AG10803 (cell line): ENCODE measurements at places on chromosomes 2 and 18.

GRCh38 chr2:69902213-69902922 is 8.6 kb downstream of the SNRNP27 start:
- no peak for DNase-seq

GRCh38 chr18:80247393-80247841 is at the start of gene PARD6G:
TSS of gene PARD6G (minus strand) at chr18:80247514. CDS start at chr18:80247348, 166 bp downstream.
- DNase-seq, result peak; percentile 61

GRCh38 chr2:10316336-10316735 is 13.6 kb downstream of the HPCAL1 start:
- DNase-seq, result peak; percentile 67

DNA sequence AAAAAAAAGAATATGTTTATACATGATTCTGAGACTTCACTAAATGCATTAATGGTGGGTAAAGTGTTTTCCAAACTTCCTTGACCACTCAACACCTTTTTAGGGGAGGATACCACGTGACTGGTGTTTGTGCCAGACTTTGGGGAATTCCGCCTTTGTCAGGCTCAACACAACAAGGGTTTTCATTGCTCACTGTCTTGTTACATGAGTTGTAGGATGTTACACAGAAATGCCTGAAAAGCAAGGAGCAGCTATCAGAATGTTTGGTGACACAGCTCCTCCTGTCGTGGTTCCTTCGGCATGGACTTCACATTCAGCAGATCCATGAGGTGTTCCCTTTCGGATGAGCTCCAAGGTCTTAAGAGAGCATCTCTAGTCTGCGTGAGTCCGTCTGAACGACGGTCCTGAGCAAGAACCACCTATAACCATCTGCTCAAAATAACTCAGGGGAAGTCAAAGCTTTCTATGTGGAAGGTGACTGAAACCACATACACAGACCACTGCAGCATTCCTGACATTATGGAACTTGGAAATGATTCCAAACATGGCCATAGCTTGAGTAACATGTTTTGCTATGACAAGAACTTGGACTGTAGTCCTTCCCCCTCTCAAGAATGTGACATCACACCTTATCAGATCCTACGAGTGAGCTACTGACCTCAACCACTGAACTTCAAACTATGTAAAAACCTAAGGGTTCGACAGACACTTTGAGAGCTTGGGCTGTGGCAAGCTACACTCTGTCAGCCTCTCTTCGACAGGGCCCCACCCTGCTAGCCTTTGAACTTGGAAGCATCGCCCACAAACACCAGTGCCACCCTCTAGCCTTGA is 57.5 kb downstream of the MCFD2 start:
- DNase-seq, result peak; percentile 99

DNA sequence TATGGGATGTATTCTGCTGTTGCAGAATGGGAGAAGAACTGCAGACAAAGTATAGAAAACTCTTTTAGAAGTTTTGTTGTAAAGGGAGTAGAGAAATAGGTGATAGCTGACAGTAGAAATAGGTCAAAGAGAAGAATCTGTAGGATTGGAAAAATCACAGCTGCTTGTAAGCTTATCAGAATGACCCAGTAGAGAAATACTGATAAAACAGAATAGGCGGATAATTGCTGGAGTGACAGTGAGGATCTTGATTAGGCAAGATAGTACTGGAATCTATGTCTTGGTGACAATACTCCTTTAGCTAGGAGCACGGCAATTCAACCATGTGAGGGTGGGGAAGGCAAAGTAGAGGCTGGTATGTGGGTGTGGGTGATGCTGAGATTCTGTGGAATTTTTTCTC is 4.5 kb upstream of the SMAD4 start:
- no peak for DNase-seq

DNA sequence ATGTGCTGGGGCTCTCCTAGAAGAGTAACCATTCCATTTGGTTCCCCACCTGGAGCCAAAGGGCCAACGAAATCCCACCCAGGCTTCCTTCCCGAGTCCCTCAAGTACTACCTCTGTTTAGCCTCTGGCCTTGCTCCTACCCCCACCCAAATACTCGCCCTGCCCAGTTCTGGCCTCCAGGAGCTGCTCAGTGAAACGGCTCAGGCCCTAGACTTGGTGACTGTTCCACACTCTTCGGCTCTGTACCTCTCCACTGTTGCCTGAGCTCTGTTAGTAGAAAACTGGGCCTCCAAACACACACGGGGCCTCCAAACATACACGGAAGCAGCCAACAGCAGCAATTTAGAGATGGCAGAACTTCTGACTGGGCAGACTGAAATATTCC is 4.2 kb downstream of the OTX1 start:
- no peak for DNase-seq

DNA sequence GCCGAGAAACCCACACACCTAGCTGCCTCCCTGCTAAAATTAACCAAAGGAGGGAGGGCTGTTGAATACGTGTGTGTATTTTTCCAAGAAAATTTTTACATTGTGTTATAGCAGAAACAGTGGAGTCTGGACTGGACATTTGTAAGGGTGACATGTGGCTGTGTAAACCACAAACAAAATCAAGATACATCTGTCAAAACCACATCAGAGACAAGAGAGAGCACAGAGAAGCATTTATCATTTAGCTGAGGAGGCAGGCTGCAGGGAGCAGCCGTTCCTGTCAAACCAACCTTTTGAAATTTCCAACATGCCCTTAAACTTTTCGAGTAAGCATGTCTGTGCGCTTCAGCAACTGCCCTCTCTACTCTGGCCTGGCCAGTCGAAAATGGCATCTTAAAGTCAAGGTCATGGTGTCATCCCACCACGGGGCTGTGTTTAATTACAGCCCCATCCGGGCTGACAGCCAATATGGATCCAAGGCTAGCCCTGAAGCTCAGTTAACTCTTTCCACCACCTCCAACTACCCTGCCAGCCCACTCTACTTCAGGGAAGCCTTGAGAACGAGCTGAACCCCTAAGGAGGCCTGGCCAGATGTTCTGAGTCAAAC is 8.4 kb downstream of the BCL11A start:
- DNase-seq, result no peak

- no peak for DNase-seq
Observed at GRCh38 chr2:17749753-17750438, 3.7 kb downstream of the SMC6 start.

GRCh38 chr2:207771421-207771820 is 1.7 kb upstream of the FZD5 start:
- no peak for DNase-seq

DNA sequence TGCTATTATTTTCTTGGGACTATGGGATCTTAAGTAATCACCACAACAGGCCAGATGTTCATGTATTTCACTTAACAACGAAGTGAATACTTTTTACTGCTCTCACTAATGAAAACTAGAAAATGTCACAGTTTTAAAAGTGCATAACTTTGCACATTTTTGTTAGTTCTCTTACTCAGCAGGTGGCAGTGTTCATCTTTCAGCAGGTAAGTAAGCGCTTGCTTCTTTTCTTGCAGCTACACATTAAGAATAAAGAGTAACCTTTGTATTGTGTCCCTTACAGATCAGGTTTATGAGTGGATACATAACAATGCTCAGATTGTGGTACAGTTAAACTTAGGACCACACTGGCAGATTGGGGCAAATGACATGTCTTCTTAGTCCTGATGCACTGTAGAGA is 61.0 kb downstream of the DAW1 start:
- DNase-seq, result no peak
